SIG-M5 (cell line): ENCODE measurements at places on chromosomes 3 and 15.

DNA sequence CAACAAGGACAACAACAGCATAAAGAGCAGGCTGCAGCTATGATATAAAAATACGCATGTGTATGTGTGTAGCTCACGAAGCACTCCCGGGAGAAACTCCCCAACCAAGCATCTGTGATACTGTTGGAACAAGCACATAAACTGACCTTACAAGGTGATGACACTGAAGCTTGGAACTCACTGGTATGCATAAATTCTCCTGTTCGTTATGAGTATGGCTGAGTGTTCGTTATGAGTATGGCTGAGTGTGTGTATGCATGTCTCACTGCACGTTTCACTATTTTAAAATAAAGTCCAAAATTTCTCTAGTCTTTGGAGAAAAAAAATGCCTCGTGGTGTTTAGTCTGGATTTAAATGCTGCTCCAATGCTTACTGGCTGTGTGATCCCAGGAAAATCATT, 256.8 kb downstream of the RORA start:
- no peak for DNase-seq

GRCh38 chr3:143538577-143538981, 309.7 kb downstream of the SLC9A9 start:
- no peak for DNase-seq

DNA sequence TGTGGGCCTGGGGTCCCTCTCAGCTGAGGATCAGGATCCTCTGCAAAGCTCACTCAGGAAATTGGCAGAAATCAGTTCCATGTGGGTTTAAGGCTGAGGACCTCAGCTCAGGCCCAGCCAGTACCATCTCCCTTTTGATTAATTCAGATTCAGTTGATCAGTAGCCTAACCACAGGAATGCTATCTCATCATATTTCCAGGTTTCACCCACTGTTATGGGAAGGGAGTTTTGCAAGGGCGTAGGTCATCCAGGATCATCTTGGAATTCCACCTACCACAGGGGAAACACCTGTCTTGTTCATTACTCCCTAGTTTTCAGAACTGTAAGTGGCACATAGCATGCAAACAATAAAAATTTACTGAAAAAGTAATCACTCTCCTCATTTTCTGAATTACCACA, 399.5 kb upstream of the CNTN3 start:
- no peak for DNase-seq

- DNase-seq, result no peak
Measured at GRCh38 chr3:24530471-24530870, 35.8 kb upstream of the THRB start.

DNA sequence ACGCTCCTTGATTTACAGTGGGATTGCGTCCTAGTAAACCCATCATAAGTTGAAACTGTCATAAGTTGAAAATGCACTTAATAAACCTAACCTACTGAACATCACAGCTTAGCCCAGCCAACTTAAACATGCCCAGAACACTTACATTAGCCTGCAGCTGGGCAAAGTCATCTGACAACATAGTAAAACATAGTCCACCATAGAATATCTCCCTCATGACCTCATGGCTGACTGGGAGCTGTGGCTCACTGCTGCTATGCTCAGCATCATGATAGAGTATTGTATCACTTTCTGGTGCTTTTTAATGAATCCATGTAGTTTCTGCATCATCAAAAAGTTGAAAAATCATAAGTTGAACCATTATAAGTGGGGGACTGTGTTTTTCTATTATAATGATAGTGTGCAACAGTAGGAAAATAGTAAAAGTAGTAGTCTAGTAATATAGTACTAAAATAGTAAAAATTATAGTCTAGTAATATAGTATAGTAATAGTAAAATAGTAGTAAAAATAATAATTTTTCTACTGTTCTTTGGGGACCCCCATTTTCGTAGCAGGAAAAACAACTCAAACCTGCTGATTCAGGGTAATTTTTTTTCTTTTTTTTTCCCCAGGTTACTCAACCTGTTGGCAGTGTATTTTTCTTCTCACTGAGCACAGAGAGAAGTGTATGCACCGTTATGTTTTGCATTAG, 233.5 kb downstream of the MYRIP start:
- no peak for DNase-seq

GRCh38 chr3:44198284-44199269, 43.1 kb upstream of the TOPAZ1 start:
- DNase-seq, result no peak

- no peak for DNase-seq
Measured at GRCh38 chr3:138078096-138078495, 37.3 kb downstream of the DZIP1L start.

- no peak for DNase-seq
Measured at GRCh38 chr3:150158943-150159625, 188.4 kb upstream of the PFN2 start.

GRCh38 chr15:61159901-61160300, 69.2 kb downstream of the RORA start:
- no peak for DNase-seq

DNA sequence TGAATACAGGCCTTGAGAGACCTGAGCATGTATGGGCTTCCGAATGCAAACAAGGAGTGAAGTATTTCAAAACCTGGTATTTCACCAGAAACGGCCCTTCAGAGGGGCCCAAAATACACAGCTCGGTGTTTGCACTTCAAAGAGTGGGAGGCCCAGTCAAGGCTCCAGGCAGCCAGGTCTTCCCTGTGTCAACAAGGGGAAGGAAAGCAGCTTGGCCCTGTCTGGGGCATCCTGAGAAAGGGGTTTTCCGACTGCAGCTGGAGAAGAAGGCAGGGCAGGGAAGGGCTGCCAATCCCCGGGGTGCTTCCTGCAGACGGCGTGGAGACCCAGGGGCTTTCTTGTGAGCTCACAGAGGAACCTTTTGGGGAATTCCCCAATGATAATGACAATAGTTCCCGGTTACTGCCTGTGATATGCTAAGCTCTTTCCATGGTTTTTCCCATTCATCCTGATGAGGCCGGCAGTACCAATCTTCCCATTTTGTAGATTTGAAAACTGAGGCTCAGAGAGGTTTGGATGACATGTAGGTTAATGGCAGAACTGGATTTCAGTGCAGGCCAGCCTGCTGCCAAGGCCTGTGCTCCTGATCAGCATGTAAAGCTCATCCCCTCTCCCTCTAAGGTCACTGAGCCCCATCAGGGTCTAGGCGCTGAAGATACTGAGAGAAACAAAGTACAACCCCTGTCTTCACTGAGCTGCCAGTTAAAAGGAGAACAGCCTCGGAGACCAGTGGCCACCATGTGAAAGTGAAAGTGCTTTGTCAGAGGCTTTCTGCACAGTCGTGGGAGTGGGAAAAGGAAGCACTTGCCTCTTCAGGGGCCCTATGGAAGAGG, 43.0 kb upstream of the TLE3 start:
- DNase-seq, result no peak

GRCh38 chr15:69668039-69668705, 215.6 kb downstream of the RPLP1 start:
- no peak for DNase-seq

DNA sequence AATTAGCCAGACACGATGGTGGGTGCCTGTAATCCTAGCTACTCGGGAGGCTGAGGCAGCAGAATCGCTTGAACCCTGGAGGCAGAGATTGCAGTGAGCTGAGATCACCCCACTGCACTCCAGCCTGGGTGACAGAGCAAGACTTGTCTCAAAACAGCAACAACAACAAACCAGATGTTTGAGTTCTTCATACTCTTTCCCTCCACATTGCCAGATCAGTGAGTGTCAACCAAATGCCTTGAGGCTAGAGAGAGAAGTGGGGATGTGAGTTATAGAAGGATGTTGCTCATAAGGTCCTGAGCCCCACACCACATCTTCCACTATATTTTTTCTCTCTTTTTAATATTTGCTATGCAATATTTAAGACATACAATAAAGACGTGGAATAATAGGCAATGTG, 19.8 kb downstream of the MAPKBP1 start:
- DNase-seq, result no peak

GRCh38 chr3:187369089-187369447, 883 bp downstream of the RTP4 start:
- DNase-seq, result no peak

DNA sequence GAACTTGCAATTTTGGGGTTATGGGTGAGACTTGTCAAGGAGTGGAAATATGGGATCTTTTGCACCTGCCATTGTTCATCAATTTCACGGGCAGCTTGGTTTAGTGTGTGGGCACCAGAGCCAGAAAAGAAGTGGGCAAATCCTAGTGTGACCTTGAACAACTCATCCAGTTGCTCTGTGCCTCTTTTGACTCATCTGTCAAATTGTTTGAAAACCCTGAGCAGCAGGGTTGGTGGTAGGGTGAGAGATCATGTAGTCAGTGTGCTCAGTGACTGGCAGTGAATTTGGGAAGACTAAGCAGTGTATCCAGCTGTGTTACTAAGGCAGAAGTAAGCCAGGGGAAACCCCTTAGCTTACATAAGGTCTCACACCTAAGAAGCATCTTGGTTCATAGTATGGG, 293.0 kb upstream of the TRIM42 start:
- no peak for DNase-seq

DNA sequence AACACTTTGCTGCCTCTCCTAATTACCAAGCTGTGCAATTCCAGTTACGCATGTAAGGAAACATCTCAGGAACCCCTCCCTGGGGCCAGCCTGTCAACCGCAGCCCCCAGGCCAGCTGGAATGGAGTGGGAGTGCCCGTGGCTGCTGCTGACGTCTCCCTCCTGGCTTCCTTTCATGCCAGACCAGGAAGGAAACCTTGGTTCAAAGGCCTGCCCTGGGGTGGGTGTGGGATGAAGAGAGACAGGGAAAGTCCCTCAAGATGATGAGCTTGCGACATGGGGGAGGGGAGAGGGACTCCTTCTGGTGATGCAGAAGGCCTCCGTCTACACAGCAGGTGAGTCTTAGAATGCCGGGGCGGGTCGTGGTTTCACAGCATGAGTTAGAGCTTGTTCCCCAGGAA, 11.4 kb upstream of the CYP11A1 start:
- no peak for DNase-seq

GRCh38 chr3:157810924-157811718, 295.1 kb downstream of the SHOX2 start:
- no peak for DNase-seq

- no peak for DNase-seq
Measured at GRCh38 chr3:179234199-179234598, 16.7 kb downstream of the KCNMB3 start.

DNA sequence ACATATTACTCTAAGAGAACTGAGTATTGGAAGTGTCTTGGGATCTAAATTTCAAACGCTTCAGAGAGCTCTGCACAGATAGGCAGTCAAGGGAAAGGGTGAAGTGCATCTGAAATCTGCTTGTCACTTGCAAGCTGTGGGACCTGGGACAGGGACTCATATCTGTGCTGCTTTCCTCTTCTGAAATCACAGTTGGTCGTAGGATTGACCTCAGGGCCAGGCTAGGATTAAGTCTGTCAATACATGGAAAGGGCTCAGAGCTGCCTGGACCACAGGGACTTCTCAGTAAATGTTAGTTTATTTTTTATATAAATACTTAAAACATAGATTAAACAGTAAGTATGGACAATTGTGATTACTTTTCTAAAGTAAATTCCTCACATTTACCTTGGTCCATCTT, 74.7 kb upstream of the CMTM7 start:
- no peak for DNase-seq

GRCh38 chr3:126540951-126541627, 17.1 kb downstream of the CHST13 start:
- DNase-seq, result no peak

DNA sequence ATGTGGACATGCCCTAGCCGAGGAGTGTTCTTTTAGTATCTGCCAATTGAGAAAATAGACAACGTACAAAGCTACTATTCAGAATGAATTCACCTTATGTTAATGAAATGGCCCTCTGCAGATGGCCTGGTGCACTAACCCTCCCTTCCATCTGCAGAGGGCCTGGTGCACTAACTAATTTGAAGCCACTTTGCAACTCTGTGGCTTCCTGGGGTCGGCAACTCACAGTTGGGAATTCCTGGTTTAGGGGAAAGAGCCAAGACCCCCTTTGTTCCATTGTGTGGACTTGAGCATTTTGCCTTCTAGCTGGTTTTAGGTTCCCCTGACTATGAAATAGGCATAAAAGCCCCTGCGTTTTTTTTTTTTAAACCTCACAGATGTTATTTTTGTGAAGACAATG, 204.3 kb upstream of the UBE3A start:
- no peak for DNase-seq
